ENCODE measurements at places on chromosomes 11 and 22.
A peak's percentile ranks its signal among the peaks of the same experiment; 100 is the strongest.

DNA sequence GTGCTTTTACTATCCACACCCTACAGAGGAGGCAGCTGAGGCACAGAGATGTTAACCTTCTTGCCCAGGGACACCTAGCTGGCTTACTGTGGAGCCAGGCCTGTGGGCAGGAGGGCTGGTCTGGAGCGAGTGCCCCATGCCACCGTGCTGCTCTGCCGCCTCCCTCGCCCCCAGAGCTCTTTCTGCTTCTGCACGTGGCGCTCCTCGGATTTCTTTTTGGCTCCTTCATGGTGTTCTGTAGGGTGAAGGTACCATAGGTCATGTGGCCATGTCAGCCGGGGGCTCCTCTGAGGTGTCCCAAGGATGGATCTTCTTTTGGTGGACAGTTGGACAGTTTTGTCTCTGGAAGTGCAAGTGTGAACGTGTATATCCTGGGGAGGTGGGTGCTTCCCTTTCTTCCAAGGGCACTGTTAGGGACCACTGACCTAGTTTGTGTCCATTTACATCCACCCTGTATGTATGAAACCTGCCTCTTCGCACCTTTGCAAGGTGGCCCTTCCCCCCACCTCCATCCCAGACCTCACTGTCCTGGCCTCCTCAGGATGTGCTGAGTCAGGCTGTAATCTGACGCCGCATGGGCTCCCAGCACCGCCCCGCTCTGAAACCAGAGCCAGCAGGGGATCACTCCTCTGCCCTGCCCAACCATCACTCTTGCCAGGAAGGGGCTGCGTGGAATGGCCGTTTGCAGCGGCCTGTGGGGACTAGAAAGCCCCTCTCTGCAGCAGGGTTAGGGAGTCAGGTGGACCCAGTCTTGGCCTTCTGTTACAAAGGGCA is 31.7 kb downstream of the POLR3H start:
- H3K4me3 ChIP-seq = no peak overlapping the region
- DNase-seq = no peak
- peaks cover 35% of the 10 kb centered on the region for H3K36me3 ChIP-seq
- peaks cover 18% of the 10 kb centered on the region for H3K4me1 ChIP-seq
- no peaks in the 10 kb centered on the region for H3K27me3 ChIP-seq
- peak overlapping the region; percentile 62 for H3K27ac ChIP-seq

DNA sequence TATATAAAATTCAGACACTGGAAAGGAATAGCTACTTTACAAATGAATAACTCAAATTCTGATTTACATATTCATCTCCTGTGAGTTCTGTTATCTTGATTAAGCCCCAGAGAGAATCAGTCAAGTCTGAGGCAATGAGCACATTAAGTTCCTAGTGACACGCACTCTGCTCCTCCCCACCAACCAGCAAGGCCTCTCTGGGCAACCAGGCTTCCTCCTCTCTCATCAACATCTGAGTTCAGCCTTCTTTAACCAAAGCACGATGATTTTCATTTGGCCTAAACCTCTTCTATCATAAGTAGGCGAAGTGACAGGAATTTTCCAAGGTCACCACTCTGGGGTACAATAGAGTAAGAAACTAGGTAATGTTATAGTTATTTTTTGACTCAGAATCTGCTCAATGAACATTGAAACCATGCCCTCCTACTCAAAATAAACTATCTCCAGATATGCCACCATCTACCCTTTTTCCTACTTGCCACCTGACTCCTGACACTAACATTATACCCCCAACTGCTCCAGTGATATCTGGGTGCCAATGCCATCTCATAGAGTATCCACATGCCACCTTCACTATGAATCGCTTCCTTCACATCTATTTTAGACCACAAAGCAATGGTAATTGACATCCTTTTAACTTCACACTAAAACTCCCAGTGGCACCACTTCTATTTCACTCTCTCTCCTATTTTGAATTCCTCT is 114.8 kb downstream of the FAM76B start:
- H3K4me3 ChIP-seq = no peak overlapping the region
- no peaks in the 10 kb centered on the region for H3K36me3 ChIP-seq
- H3K27ac ChIP-seq = peak overlapping the region; percentile 28
- no peaks in the 10 kb centered on the region for H3K27me3 ChIP-seq

- no peak for DNase-seq
- H3K4me3 ChIP-seq = no peak overlapping the region
- H3K27me3 ChIP-seq = no peaks in the 10 kb centered on the region
- H3K4me1 ChIP-seq = no peaks in the 10 kb centered on the region
- H3K36me3 ChIP-seq = peaks cover 34% of the 10 kb centered on the region
- no peak overlapping the region for H3K27ac ChIP-seq
These were observed 27.2 kb downstream of the CERK start for GRCh38 chr22:46710806-46711205.

- no peaks in the 10 kb centered on the region for H3K27me3 ChIP-seq
- no peak overlapping the region for H3K4me3 ChIP-seq
- peaks cover 11% of the 10 kb centered on the region for H3K4me1 ChIP-seq
- H3K36me3 ChIP-seq = no peaks in the 10 kb centered on the region
These were observed 9.4 kb downstream of the CBX6 start for GRCh38 chr22:38862375-38863329.

DNA sequence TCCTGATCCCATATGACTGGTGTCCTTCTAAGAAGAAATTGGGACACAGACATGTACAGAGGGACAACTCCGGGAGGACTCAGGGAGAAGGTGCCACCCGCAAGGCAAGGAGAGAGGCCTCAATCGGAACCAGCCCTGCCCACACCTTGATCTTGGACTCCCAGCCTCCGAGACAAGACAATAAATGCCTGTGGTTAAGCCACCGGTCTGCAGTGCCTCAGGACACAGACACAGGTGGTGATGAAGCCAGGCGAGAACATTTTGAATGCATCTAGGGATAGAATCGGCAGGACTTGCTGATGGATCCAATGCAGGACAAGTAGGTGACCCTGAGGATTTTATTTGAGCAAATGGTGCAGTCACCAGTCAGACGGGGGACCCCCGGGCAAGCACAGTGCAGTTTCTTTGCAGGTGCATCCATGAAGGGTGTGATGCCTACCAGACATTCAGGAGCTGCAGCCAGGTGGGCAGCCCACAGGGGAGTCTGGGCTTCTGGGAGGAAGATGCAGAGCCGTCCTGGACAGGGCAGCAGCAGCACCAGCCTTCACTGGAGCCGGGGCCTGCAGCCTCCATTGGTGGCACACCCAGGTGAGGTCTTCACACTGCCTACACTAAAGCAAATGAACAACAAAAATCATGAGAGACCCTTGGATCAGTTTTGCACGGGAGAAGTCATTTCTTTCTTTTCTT is 20.2 kb upstream of the SEPTIN5 start:
- H3K27me3 ChIP-seq = no peaks in the 10 kb centered on the region
- no peak for DNase-seq
- no peaks in the 10 kb centered on the region for H3K36me3 ChIP-seq

DNA sequence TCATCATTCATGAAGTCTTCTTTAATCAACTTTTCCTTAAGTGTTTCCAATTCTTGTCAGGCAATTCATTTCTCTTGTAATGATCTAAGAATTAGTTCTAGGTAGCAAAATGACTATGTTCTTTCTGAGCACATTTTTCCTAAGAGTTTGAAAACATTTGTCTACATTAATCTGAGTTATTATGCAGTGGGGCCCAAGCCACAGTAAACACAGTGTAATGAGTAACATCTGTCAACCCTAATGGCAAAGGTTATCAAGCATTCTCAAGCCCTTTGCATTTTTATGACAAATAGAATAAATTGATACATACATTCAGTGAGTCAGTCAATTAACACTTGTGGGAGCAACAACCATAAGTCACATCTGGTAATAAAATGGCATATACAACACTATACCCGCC is 106.7 kb upstream of the ZC3H12C start:
- no peaks in the 10 kb centered on the region for H3K4me1 ChIP-seq
- DNase-seq = no peak
- H3K27me3 ChIP-seq = no peaks in the 10 kb centered on the region
- no peak overlapping the region for H3K27ac ChIP-seq
- H3K36me3 ChIP-seq = no peaks in the 10 kb centered on the region

- H3K27me3 ChIP-seq = no peaks in the 10 kb centered on the region
- no peak overlapping the region for H3K4me3 ChIP-seq
- H3K4me1 ChIP-seq = no peaks in the 10 kb centered on the region
- DNase-seq = no peak
- H3K27ac ChIP-seq = no peak overlapping the region
These were observed 14.7 kb downstream of the BARX2 start for GRCh38 chr11:129390303-129390821.

DNA sequence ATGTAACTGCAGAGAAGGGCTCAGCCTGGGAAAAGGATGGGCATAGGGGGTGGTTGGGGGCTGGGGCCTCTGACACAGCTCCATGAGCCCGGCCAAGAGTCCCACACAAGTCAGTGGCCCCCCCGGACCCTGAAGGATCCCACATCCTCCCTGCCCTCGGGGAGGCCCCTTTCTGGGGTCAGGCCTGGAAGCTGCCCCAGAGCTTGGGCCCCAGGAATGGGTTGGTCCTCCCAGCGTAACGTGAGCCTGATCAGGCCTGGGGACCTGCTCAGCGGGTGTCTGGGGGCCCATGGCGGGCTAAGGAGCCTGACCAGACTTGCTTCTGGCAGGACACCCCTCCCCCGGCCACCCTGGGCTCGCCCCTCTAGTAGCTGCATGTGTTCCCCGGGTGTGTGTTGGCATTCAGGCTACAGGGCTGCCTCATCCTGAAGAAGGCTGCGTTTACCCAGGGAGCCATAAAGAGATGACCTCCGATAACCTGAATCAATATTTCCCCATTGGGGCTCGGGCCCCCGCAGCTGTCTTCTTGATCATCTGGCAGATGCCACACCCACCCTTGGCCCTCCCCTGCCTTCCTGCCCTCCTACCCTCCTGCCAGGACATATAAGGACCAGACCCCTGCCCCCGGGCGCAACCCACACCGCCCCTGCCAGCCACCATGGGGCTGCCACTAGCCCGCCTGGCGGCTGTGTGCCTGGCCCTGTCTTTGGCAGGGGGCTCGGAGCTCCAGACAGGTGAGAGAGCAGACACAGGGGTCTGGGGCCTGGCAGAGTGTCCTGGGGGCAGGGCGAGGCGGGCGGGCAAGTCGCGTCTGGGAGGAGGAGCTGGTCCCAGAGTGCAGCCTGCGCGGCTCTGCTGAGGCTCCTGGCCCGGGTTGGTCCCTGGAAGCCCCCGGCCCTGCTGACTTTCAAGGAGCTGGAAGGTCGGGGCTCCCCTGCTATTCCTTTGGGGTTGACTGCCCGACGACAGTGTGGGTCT is at the start of gene MUC2:
Gene MUC2, plus strand, starts transcription at position 631 of the 978 bp plus-strand sequence.
- no peak within 1 kb of the TSS for H3K4me3 ChIP-seq
- H3K27me3 ChIP-seq = no peaks in the 10 kb centered on the region
- peaks cover 26% of the 10 kb centered on the region for H3K4me1 ChIP-seq
- no peak for DNase-seq
- H3K27ac ChIP-seq = no peak within 1 kb of the TSS

GRCh38 chr22:22038178-22038880 is 55.7 kb upstream of the TOP3B start:
- no peaks in the 10 kb centered on the region for H3K4me1 ChIP-seq
- H3K4me3 ChIP-seq = no peak overlapping the region
- no peaks in the 10 kb centered on the region for H3K36me3 ChIP-seq
- DNase-seq = no peak
- no peak overlapping the region for H3K27ac ChIP-seq

DNA sequence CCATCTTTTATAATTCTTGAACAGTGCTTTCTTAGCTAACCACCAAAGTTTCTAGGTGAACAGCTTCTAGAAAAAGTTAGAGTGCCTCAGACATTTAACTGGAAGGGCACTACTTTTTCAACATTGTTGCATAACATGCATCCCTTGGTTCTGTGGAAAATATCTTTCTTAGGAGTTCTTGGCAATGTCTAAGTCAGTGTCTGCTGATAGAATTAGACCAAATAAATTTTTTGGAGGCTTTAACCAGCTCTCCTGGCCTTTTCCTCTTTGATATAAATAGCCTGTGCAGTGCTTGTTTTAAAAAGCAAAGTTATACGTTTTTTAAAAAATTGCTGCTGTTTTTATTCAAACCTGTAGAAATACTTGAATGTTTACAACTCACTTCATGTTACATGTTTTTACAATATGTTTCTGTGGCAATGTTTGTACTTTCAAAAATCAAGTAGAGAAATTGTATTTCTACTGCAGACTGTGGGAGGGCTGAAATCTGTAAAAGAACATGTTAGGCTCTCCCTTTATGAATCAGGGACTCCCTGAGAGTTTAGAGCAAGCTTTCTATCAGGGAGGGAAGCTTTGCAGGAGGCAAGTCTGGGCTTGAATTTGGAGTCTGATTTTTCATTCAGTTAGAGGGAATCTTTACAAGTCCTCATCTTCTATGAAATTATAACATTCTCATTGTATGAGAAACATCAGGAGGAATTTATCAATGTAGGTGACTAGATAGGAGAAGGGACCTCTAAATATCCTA is 16.3 kb upstream of the PANX1 start:
- no peak for DNase-seq
- H3K27me3 ChIP-seq = no peaks in the 10 kb centered on the region
- peaks cover 21% of the 10 kb centered on the region for H3K4me1 ChIP-seq
- no peak overlapping the region for H3K4me3 ChIP-seq
- no peaks in the 10 kb centered on the region for H3K36me3 ChIP-seq

DNA sequence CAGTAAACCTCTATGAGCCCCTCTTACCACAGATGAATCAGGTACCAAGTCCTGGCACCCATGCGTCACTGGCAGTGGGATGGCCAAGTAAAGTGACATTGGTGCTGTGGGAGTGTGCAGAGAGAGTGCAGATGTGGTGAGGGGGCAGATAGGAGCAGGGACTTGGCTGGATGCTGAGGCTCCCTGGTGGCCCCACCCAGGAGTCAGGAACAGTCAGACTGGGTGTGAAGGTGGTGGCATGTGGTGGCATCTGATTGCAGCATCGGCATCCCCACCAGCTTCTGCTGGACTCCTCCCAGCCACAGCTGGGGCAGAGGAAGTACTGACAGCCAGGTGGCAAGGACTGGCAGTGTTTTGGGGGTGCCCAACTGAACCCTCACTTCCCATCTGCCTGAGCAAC is 11.4 kb downstream of the DGAT2 start:
- DNase-seq = no peak
- H3K4me1 ChIP-seq = no peaks in the 10 kb centered on the region
- no peaks in the 10 kb centered on the region for H3K36me3 ChIP-seq
- no peaks in the 10 kb centered on the region for H3K27me3 ChIP-seq
- H3K4me3 ChIP-seq = no peak overlapping the region
- H3K27ac ChIP-seq = no peak overlapping the region

DNA sequence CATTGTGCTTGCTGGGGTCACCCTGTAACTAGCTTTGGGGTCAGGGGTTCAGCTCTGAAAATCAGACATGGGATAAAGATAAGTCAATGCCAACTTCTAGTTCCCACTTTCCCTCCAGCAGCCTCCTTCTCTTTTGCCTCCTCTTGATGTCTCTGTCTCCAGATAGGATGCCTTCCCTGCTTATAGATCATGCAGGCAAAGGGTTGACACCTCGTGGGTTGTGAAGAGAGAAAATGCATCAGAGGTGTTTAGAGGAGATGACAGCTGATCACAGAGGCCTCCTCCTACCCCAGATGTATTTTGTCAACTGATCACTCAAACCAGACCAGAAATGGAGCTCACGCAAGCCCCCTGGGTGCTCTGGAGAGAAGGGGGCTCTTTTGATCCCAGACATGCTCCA is 337.8 kb downstream of the BUD13 start:
- H3K4me3 ChIP-seq = no peak overlapping the region
- peaks cover 14% of the 10 kb centered on the region for H3K27me3 ChIP-seq
- no peak for DNase-seq
- no peaks in the 10 kb centered on the region for H3K36me3 ChIP-seq
- no peaks in the 10 kb centered on the region for H3K4me1 ChIP-seq
